H1 (cell line): ENCODE measurements at places on chromosomes 11 and 22. TPM values are rescaled to one million over a fixed set of nuclear protein-coding genes. Genes with fewer than 3 reads are reported as not detected.

DNA sequence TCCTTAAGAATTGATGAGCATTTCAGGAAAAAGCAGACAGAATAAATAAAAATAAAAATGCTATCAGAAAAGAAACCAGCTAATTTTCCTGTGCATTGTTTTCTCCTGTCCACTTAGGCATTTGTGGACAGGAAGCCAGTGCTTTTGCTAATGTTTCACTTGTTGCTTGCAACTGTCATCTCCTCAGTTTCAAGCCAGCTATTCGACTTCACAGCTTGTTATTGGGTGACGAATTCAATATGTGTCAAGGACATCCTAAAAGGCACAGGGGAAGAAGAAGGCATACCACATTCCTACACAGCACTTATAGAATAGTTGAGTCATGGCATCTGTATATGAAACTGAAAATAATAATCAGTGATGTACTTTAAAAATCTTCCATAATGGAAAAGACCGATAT, 530.6 kb upstream of the KIRREL3 start:
- no peak for DNase-seq

DNA sequence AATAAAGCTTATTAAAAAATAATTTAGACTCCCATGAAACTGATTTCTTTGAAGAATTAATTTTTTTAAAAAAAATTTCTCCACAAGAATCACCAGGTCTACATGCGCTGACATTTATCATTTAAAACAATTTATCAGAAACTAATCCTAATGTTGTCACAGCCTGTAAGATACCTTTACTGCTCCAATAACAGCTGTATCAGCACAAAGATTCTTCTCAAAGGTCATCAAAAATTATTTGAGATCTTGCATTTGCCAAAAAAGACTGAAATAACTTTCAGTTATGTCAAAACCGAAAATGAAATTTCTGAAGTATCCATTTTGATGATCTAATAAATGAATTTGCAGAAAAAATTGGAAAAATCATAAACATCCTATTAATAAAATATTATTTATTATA, 8.1 kb downstream of the KRTAP5-5 start:
- no peak for DNase-seq

DNA sequence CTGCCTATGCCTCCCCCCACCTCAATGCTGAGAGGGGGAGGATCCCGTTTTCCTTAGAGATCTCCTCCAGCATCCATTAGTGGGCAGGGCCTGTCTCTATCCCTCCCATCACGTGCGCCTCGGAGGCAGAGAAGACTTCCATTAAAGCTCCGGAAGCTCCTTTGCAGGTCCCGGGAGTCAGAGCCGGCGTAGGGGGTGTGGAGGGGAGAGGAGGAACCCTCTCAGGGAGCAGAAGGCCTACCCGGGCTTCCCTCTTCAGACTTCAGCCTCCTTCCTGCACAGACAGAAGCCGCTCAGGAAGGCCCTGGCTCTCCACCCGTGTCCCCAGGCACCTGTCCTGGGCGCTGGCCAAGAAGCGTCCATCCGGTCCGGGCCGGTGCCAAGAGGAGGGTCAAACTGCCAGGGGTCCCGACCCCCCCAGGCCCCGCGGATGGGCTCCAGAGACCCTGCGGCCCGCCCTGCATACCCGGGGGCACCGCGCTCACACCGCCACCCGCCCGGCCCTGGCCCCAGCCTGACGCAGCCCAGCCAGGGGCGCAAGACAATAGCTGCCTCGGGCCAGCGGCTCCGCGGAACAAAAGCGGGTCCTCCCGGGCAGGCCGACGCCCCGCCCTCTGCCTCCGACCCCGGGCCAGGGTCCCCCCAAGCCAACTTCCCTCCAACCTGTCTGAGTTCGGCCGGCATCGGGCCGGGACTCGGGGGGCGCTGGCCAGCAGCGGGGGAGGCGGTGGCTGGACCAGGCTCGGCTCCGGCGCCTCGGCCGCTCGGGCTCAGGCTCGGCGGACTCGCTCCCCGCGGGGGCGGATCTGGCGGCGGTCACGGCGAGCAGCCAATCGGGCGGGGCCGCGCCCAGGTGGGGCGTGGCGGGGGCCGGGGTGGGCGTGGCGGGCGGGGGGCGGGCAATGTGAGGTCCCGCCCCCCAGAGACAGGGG, 29.9 kb downstream of the ARVCF start:
- DNase-seq = peak; percentile 89

DNA sequence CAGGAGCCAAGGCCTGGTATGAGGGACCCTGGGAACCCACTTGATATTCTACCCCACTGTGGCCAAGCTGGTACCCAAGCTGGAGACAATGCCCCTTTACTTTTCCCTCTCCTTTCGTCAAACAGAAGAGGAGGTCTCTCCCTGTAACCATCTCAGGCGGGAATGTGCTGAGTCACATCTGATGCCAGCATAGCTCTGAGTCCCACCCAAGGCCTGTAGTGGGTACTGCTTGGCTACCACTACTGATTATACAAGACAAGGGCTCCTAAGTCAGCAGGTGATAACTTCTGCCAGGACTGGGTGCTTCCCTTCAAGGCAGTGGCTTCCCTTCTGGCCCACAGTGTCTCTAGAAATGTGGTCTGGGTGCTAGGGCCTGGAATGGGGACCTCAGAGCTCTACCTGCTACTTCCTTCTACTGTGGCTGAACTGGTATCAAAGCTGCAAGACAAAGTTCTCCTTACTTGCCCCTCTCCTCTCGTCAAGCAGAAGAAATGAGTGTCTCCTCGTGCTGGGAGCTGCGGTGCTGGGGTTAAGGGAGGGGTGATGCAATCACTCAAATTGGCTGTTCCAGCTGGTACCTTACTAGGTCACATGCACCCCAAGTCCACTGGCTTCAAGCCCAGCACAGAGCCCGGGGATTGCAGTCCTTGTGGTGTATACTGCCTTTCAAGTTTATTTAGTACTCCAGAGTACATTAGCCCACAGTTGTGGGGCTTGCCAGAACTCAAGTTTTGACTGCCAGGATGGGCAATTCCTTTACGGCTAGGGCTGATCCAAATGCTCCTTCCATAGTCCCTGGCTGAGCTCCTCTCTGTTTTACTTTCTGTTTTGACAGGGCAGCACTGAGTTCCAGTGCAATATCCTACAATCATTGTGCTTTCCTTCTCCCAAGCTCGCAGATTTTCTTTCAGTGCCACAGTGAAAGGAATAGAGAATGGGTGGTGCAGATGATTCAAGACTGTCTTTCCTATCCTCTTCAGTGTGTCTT, 419.7 kb upstream of the CNTN5 start:
- no peak for DNase-seq

DNA sequence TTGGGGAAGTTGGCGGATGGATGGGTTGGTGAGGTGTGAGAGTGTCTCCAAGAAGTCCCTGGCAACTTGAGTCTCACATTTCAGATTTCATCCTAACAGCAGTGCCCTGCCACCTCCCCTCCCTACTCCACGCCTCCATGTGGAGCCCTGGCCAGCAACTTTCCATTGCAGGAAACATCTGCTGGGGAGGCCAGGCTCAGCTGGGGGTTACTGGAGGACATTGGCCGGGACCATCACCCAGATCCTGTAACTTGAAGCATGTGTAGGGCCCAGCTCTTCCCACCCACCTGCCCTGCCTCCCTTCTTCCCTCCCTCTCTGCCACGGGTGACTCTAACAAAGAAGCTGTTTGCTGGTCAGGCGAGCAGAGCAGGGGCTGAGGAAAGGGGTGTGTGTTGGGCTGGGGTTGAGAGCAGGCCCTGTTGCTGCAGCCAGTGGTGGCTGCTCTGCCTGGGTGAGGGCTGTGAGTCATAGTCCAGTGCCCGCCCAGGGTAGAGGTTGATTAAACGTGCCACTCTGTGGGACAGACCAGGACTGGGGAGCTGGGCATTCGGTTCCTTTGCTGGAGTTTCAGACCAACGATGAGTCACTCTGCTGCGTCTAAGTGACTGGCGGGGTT, 64.0 kb downstream of the SCN3B start:
- no peak for DNase-seq

DNA sequence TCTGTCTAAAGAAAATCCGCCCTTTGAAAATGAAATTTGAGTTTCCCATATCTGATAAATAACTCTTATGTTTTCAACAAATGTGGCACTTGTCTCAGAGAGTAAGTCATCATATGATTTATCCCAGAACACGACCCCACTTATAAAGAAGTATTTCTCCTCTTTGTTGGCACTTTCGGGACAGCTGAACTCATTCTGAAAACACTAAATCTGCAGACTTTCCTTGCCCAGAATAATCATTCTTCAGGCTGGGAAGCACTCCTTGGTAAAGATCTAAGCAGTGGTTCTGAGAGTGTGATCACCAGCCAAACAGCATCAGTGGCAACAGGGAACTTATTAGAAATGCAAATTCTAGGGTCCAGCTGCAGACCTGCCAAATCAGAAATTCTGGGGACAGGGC, 532.2 kb upstream of the API5 start:
- DNase-seq = no peak

DNA sequence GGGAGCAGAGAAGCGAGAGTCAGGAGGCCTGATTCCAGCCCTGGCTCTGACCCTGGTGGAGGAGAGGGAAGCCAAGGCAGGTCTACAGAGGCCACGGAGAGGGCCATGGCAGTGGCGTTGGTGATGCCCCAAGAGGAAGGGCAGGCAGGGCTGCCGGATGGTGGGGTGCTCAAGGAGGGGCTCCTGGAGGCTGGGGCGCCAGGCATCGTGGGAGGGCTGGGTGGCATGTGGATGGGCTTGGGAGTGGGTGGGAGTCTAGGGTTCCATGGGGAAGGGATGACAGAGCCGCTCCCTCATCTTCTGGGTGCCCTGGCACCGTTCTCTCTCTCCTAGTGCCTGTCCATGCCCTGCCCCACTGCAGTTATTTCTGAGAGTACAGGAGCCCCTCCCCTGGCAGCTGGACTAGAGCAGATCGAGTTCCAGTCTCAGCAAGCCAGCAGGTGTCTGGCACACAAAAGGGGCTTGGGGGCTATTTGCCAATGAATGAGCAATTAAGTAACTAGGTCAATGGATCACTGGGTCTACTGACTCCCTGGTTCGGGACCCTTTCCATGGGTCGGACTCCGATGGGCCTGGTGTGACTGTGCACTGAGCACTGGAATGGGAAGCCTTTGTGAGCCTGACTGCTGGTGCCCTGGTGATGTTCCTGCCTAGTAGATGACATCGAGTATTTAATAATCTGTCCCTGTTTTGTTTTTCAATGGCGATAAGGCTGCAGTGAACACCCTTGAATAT, 570.0 kb downstream of the TBC1D22A start:
- no peak for DNase-seq

GRCh38 chr22:37302674-37303555, 20.6 kb downstream of the CYTH4 start:
- DNase-seq = no peak

- no peak for DNase-seq
Measured at GRCh38 chr22:43731988-43732387, 80.1 kb downstream of the EFCAB6 start.

DNA sequence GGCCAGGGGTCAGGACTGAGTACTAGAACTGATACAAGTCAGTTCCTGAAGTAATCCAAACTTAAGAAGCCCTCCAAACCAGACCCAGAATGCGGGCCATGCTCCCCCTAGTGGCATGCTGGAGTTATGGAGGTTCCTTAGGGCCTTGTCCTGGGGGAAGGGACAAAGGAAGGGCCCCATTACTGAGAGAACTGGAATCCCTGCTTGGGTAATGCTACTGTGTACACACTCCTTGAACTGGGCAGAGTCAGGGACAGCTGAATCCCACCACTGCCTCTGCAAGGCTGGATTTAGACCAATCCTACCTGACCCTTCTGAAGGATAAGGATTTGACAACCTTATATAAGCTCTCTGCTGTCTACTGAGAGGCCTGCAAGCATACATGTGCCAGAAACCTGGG, 97.3 kb upstream of the AKIP1 start:
- DNase-seq = peak; percentile 88

GRCh38 chr11:72398058-72398758, 36.1 kb downstream of the CLPB start:
- peak; percentile 32 for DNase-seq

CYB5R2 gene
- total RNA-seq = 50.4 and 53.0 TPM in 2 replicates

OR11H1 gene
- not detected in 2 replicates for total RNA-seq

ABCC8 gene
- total RNA-seq = 2.6 and 3.7 TPM in 2 replicates
